ENCODE measurements at places on chromosomes 5 and 9.

DNA sequence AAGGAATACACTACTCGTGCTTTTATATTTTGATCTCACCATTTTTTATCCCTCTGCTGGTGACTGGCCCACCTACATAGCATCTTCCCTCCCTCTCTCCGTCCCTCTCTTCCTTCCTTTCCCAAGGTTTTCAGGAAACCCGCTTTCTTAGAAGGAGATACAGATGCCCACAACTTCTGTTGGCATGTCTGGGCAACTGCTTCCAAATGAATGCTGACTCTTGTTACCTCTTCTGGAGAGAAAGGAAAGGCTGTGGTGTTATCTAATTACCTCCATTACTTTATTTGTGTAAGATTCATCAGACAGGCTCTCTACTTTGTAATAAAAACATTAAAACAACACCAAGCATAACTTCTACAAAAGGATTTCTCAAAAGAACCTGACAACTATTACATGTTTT, 20.2 kb downstream of the FANCC start:
- DNase-seq = no peak

DNA sequence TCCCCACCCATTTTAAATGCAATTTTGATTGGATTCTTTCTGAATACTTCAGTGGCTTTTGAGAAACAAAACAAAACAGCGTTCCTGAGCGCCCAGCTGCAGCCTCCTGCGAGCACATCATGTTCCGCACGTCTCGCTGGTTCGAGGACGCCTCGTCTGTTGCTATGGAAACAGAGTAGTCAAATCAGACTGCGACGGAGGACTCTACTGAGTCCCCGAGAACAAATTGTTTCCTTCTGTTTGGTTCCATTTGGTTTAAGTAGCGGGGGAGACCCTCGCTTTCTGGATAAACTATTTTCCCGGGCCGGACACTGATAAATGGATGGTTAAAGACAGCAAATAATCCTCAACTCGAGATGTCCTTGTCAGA, 69.0 kb downstream of the SLC28A3 start:
- DNase-seq = peak; percentile 39

DNA sequence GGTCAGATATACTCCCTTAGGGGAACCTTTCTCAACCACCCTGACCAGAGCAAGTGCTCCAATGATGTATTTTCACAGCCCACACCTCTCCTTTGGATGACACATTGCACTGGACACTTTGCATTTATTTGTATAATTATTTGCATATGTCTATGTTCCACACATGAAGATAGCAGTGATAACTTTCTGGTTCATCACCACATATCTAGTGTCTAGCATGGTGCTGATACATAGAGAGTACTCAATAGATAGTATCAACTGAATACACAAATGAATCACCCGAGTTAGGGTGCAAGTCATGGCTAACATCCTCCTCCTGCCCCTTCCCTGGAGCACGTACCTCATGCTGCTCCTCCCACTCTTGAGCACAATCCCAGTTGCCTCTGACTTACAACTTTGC, 617.6 kb downstream of the EBF1 start:
- no peak for DNase-seq

GRCh38 chr9:114259798-114260523, 62.9 kb upstream of the ORM1 start:
- DNase-seq = no peak

- peak; percentile 12 for DNase-seq
Measured at GRCh38 chr5:76367623-76368371, 35.3 kb upstream of the IQGAP2 start.

DNA sequence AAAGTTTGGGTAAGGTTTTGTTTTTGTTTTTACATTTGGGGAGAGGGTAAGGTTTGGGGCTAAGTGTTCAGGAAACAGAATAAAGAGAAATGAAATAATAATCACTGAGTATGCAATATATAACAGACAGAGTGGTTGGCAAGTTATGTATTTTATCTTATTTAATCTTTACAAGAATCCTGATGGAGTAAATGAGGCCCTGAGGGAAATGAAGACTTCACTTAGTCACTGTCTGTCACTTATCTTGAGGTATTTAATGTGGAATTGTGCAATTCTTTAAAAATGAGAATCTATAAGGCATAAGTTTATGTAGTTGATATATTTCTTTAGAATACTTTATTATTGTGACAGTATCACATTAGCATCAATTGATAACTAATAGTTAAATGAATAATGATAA, 48.1 kb downstream of the TEK start:
- DNase-seq = peak; percentile 7

DNA sequence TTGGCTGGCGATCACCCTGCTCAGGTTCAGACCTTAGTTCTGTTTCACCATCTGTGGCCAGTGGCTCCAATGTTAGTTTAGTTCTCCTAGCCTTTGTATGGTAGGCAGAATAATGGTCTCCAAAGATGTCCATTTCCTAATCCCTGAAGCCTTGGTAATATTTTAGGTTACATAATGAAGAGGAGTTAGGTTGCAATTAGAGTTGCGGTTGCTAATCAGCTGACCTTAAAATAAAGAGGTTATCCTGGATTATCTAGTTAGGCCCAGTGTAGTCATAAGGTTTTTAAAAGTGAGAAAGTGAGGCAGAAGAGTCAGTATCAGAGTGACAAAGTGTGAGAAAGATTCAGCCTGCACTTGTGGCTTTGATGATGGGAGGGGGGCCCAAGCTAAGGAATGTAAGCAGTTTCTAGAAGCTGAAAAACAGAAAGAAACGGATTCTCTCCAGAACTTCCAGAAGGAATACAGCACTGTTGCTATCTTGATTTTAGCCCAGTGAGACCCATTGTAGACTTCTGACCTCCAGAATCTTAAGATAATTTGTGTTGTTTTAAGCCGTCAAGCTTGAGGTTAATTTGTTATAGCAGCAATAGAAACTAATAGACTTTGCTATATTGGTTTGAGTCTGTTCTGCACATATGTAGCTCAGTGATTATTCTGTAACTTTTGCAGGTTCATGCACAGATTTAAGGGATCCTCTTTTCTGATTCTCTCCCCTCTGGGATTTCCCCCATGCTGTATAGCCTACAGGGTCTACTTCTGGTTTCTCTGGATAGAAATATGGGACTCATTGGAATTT, 21.6 kb downstream of the LNPEP start:
- DNase-seq = no peak

DNA sequence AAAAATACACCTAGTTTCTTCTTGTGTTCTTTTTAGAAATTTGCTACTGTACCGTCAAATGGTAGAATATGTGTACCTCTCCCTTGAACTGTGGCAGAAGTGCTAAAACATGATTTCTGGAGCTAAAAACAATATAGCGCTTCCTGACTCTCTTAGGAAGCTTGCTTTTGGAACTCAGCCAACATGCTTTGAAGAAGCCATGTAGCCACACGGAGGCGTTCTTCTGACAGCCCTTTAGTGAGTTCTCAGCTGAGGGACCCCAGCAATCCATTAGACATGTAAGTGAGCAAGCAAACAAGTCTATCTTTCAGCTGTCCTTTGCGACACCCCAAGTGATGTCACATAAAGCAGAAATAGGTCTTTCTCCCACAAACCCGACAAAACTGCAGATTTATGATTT, 917.0 kb downstream of the CDH9 start:
- no peak for DNase-seq

- DNase-seq = no peak
Measured at GRCh38 chr9:109319017-109319625, 1.7 kb downstream of the EPB41L4B start.

GRCh38 chr5:174047472-174048099, 2.1 kb downstream of the NSG2 start:
- no peak for DNase-seq

DNA sequence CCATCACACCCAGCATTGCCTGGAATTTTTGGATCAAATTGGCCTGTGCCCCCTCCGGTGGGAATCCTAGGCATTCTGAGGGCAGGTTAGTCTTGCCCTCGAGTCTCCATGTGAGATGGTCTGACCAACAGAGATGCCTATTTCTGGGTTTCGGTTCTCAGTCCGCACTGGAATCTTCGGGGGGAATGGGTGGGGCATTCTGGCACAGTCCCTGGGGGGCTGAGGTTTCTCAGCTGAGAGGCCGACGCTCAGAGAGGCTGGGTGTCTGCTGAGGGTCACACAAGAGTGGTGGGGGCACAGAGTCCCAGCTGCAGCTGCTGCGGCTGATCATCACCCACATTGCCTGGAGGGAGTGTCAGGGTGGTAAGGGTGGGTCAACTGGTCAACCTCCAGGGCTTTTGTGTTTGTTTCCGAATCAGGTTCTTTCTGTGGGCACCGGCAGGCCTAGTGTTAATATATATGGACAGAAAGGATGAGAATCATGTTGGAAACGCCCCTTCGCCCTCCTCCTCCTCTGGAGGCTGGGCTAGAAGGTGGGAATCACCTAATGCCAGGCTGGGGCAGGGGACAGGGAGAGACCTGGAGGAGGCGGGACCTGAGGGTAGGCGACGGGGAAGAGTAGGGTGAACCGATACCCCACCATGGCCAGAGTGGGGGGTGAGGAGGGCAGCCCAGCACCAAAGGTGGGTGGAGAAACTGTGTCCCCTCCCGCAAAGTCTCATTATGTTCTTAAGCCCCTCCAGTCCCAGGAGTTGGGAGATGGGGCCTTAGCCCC, 149.5 kb upstream of the PHYKPL start:
- no peak for DNase-seq

GRCh38 chr5:73733219-73733618, 107.2 kb downstream of the ARHGEF28 start:
- DNase-seq = no peak

DNA sequence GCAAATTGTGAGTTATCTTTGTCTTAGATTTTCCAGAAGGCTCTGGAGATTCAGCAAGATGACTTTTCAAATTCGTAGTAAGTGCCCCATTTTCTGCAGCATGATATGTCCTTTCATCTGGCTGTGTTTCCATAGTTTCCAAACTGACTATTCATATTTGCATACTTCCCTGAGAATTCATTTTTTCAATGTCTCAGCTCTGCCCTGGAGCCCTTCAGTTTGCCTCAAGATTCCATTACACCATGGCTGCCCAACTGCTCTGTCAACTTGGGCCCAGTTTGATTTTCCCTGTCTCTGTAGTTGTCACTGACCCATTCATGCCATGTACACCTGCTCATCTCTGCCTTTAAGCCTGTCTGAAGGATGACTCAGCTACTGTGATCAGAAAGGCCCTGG, 94.2 kb upstream of the RUSC2 start:
- DNase-seq = no peak

GRCh38 chr5:150999704-151000442, 20.5 kb upstream of the GPX3 start:
- DNase-seq = no peak

DNA sequence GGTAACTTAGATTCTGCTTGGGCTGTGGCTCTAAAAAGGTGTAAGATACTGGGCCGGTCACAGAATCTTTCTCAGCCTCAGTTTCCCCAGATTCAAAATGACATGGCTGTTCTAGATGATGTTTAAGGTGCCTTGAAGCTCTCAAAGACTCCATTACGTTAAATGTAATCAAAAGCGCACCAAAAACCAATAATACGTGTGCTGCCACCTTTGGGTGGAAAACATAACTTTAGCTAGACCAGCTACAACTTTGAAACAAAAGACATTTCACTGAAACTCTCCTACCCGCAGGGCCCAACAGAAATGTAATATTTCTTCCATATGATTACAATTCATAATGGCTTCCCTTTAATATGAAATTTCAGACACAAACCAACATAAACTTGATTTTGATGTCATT, 35.0 kb upstream of the PCSK5 start:
- DNase-seq = no peak

DNA sequence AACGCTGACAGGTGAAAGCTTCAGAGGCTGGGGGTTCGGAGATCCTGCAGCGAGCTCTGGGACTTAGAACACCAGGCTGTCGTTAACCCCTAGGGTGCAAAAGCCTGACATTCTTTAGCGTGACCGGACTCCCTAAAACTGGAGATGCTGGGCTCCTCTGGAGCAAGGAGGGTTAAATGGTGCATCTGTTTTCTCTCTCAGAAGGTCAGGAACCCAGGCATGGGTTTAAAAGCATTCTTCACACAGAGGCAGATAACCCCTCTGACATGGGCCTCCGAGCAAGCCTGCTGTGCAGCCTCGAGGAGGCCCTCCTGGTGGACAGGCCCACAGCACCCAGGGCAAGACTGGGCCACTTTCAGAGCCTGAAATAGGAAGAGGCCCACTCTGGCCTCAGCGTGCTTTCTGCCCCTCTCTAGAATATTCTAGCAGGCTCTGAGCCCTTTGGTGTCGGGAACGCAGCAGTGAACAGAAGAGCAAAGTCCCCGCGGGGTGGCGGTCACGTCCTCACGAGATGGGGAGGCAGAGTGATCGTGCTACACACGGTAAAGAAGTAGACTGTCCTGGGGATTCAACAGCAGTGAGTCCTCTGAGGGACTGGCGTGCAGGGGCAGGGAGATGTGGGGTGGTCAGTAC, 124.8 kb downstream of the COL23A1 start:
- no peak for DNase-seq

DNA sequence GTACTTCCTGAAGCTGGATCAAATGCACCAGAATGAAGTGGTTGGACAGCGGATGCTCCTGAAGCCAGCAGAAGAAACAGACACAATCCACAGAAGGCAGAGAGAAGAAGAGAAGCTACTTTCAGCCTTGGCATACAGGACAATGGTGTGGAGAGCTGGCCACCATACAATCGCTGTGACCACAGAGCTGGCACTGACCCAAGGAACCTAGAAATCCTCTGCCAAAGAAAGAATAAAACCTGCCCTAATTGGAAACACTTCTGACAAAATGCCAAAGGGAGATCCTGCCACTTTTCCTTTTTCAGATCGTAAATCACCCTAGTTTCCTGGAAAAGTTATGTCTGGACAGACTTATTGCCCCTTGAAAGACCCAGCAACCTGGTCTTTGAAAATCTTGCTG, 77.8 kb downstream of the BAAT start:
- DNase-seq = no peak
